ENCODE measurements at places on chromosomes 16 and 17. TPM values are rescaled to one million over a fixed set of nuclear protein-coding genes. Genes with fewer than 3 reads are reported as not detected.

The PTX4 gene
- not detected for total RNA-seq

DNA sequence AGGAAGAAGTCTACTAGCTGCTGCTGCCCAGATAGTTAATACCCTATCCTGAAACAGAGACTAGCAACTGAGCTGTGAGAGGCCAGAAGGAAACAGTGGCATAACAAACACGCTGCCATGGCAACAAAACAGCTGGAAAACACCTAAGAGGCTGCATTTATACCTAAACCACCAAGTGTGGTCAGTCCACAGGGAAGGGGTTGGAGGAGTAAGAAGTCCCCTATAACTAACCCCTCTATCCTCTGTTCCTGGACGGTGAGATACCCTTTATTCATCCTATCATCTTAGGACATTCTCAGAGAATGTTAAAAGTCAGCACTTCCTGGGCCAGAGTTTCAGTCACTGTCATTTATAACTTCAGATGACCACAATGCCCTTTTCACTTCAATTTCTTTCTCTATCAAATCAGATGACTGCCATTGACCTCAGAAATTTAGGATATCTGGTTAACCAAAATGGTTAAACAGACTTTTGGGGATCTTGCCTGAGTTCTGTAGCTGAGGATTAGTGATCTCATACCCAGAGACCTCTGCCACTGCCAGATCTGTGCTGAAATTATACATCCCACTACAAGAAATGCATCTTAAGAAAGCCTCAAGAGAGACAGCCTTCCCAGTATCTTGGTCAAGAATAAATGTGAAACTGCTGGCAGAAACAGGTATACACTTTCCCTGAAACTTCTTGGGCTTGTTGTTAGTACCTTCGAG is 36.2 kb downstream of the STH start:
- no peak for DNase-seq

The C16orf96 gene
- 0.11 TPM for total RNA-seq

DNA sequence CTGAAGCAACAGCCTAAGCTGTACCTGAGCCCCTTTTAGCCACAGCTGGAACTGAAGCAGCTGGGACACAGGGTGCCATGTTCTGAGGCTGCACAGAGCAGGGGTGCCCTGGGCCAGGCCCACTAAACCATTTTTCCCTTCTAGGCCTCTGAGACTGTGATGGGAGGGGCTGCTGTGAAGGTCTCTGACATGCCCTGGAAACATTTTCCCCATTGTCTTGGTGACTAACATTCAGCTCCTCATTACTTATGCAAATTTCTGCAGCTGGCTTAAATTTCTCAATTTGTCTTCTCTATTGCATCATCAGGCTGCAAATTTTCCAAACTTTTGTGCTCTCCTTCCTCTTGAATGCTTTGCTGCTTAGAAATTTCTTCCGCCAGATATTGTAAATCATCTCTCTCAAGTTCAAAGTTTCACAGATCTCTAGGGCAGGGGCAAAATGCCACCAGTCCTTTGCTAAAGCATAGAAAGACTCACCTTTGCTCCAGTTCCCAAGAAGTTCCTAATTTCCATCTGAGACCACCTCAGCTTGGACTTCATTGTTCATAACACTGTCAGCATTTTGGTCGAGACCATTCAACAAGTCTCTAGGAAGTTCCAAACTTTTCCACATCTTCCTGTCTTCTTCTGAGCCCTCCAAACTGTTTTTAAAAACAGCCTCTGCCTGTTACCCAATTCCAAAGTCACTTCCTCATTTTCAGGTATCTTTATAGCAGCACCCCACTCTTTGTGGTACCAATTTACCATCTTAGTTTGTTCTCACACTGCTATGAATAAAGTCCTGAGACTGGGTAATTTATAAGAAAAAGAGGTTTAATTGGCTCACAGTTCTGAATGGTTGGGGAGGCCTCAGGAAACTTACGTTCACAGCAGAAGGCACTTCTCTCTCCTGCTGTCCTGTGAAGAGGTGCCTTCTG is 49.8 kb downstream of the TMEM100 start:
- DNase-seq = no peak

DNA sequence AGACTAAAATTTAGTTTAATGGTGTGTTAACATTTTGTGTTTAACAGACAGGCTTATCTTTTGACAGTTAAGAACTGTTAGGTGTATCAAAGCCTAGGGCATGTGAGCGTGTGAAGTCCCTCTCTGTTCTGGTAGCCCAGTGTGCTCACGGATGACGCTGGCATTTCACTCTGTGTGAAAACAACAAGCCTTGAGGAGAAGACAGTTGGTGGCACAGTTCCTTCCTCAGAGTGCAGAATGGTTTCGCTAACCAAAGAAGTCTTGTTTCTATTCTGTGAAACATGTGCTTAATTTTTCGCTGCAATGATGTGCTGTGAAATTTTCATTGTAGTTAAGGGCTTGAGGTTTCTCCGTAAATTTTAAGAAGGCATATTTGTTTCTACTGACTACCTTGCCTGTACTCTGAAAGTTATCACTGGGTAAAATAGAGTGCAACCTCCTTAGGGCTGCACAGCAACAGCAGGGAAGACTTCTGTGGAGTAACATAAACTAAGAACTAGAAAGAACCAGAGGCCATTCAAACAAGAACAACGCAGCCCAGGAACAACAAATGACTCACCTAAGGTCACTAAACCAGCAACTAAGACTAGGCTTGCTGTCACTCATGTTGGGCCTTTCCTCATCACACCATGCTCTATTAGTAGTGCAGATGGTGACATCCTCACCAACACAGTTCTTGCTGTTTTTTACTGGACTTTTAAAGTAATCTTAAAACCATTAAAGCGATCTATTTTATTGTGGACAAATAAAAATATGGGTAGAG is 33.4 kb downstream of the BRD7 start:
- DNase-seq = no peak

DNA sequence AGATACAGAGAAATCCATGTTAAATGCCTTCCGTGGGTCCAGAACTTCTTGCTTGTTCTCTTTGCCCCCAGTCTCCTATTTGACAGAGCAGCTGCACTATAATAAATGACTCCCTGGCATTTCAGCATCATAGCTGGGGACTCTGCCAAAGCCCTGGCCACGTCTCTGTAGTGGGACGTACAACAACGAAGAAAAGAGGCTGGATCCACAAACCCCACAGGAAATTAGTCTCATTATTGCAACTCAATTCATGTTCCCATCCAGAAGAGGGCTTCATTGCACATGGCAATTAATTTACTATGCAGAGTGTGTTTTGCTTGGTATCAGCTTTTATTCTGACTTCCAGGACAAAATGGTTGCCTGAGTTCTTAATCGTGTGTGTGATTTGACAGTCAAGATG is 121.3 kb downstream of the CDH13 start:
- DNase-seq = no peak

DNA sequence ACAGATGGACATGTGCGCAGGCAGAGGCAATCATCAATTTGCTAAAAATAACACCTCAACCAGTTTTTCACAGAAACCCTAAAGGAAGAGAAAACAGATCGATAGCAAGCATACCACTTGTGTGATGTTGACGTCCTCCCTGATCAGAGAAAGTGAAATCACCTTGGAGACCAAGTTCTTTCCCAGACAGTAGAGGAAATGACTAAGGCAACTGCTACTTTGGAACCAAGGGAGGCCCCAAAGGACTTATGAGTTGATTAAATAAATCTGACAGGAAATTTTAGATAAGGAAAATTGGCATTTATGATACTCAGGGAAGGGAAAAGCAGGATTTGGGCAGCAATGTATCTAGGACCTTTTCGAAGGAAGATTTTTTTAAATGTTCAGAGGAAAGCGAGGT is 267.1 kb upstream of the ASIC2 start:
- DNase-seq = no peak

The UNC13D gene
- 7.9 TPM for total RNA-seq

DNA sequence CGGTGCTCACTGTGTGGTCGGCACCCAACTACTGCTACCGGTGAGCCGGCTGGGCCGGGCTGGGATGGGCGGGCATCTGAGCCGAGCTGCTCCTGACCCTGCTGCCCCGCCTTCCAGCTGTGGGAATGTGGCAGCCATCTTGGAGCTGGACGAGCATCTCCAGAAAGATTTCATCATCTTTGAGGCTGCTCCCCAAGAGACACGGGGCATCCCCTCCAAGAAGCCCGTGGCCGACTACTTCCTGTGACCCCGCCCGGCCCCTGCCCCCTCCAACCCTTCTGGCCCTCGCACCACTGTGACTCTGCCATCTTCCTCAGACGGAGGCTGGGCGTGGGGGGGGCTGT is 6.9 kb downstream of the TBX6 start:
- no peak for DNase-seq

The PERCC1 gene
- not detected for total RNA-seq

DNA sequence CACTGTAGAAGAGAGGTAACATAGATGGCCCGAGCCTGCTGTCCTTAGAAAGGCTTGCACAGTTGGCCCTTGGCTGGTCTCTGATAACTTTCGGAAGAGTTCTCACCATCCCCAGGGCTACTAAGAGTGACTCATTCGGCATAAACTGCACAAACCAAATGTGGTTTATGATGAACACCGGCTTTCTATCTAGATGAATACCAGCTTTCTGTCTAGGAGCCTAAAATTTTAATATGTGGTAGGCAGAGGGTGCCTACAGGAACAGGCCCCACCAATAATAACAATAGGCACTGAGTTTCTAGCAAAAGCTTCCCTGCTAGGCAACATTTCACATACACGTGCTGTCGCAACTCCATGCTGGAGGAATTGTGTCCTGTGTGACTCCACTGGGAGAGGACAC is 15.4 kb downstream of the CNOT1 start:
- no peak for DNase-seq

The SPATA32 gene
- total RNA-seq = not detected

The RNF40 gene
- 47.9 TPM for total RNA-seq

- no peak for DNase-seq
These were observed 13.5 kb upstream of the FOXN1 start for GRCh38 chr17:28492352-28493310.

The MTHFSD gene
- total RNA-seq = 12.2 TPM

DNA sequence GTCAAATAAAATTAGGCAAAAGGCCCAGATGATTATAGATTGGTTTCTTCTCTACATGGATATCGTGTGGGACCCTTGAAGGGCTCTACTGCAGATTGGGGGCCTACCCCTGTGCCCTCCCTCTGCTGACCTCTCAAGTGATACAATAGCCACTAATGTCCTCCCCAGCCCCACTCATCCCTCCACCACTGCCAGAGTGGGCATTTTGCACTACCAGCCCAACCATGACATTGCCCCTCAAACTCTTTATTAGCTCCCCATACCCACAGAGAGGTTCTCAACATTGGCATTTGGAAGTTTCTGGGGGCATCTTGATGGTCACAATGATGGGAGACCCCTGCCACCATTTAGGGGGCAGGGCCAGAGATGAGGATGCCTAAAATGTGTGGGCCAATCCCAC is 41.8 kb downstream of the CCDC182 start:
- DNase-seq = no peak

DNA sequence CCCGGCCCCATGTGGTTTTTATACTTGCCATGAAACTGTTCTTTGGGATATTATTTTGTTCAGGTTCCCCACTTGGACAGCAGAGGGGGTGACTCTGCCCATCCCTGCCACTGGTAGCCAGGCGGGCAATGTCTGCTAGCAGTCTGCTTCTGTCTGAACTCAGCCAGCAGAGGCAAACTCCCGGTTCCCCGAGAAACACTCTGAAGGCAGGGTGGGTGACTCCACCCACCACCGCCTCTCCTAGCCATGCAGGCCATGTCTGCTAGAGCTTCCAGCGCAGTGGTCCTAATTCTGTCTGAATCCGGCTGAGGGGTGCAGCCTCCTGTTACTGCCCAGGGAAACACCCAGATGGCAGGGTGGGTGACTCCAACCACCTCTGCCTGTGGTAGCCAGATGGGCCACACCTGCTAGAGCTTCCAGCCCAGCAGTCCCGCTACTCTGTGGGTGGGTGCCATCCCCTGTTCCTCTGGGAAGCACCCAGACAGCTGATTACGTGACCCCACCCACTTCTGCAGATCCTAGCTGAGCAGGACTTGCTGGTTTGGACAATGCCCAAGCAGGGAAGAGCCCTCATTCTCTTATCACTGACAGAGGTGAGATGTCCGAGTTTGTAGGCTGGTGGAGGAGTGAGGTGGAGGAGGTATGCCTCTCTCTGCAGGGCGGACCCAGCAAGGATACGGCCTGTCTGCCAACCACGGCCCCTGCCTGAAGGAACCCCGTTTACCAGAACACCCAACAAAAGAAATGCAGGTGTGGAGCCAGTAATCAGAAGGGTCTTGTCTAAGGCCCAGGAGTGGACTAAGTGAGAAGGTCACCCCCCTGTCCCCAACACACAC is 22.4 kb downstream of the NLRP1 start:
- DNase-seq = no peak

- DNase-seq = no peak
These were observed 37.5 kb upstream of the CCR7 start for GRCh38 chr17:40602445-40603443.

The RPGRIP1L gene
- 2.8 TPM for total RNA-seq

The C17orf78 gene
- not detected for total RNA-seq

DNA sequence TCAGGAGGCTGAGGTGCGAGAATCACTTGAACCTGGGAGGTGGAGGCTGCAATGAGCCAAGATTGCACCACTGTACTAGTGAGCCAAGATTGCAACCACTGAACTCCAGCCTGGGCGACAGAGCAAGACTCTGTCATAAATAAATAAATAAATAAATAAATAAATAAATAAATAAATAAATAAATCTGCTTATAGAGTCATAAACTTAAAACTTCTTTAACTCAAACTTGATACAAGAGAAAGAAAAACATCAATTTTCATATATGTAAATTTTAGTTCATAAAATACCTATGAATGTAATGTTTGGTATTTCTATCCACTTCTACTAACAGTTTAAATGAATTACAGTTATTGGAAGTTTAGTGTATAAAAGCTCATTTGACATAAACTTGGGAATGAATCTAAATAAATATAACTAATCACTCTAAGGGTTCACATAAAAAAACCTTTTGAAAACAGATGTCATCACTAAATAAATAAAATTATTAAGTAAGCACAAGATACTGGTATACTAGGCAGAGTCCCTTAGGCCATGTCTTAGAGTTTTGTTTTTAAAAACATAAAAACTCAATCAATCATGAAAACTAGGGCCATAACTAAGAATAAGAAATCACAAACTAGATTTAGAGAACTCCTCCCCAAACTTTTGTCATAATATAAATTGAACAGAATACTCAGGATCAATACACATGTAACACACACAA is 54.1 kb downstream of the SMURF2 start:
- no peak for DNase-seq

All from cardiac septum (tissue), 1 donor.